Activated T-cell treated with anti-CD3 and anti-CD28 coated beads, Interleukin-2, amount 50 U/mL, for 72 hours (primary cell): ENCODE measurements at places on chromosomes 3 and 15.

- DNase-seq, result no peak
Observed at GRCh38 chr15:33068511-33068990, 126.0 kb downstream of the FMN1 start.

DNA sequence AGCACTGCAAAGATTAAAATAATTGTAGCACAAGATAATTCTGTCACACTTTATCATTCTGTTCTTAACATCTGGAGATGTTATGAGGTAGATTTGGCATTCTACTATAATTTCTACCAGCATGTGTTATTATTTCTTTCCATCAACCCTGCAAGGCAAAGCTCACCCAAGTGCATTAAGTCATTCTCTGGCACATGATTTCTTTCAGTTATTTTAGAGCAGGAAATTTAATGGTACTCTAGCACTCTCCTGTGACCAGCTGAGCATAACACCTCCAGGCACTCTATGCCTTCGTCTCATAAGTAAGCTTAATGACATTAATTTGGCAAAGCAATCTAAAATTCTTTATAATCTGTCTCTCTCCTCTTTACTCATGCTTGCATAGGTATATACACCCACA is 300.2 kb upstream of the GPR149 start:
- DNase-seq, result no peak

DNA sequence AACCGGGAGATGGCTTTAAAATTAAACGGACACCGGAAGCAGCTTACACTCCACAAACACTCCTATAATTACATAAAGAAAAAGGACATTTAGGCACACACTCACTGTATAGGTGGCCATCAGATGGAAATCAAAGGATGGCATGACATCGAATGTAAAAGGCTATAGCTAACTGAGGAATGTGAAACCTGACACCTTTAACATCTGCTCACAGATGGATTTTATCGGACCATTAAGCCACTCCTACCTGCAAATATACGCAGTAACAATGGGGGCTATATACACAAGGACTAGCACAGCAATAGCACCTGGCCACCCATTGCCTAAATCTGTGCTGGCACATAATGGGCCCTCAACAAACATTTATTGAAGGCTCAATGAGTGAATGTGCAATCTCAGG is 14.5 kb upstream of the RBSN start:
- no peak for DNase-seq

- peak; percentile 28 for DNase-seq
Observed at GRCh38 chr3:102113421-102114041, 264.2 kb downstream of the NFKBIZ start.

GRCh38 chr3:13507570-13508339 is 27.6 kb downstream of the HDAC11 start:
- no peak for DNase-seq

DNA sequence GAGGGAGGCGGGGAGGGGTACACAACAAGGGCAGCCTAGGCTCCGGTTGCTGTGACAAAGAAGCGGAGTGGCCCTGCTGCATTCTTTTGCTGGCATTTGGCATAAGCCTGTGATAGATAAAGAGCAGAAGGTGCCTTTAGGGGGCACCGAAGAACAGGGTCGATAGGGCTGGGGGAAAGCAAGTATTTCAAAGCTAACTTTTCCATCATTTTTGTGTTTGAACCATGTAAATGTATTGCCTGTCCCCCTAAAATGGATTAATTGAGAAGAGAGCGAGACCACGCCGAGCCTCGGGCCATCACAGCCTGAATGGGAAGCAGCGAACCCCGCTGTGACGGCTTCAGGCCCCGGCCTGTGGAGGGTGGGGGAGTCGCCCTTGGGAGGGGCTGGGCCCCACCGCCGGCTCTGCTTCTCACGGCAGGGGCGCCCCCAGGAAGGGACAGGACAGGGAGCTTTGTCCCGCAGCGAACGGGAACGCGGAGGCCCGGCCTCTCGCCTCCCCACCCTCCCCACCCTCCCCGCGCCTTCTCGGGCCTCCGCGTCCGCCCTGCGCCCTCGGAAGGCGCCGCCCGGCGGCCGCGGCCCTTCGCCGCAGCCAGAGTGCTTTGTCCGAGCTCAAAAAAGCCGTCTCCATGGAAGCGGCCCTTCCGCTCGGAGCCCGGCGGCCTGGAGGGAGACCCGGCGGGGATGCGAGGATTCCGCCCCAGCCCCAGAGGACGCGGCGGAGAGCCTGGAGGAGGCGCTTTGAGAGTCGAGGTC is 32.4 kb upstream of the ALDH1L1 start:
- no peak for DNase-seq

GRCh38 chr3:74564560-74564959 is 49.9 kb downstream of the CNTN3 start:
- no peak for DNase-seq

GRCh38 chr3:69282181-69282580 is 103.7 kb downstream of the FRMD4B start:
- peak; percentile 70 for DNase-seq

DNA sequence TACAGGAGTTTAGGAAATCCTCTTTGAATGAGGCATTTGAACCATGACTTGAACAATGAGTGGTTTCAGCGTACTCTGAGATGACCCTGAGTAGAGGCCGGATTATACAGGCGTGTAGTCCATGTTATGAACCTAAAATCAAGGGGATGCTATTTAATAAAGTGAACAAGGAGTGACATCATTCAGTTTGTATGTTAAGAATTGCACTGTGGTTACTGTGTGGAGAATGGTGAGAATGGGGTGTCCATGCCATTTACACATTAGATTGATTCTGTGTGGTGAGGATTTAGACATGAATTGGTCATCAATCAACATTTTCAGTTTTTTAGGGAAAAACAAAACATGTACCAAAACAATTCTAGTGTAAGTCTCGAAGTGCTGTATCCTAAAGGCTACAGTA is 65.8 kb downstream of the TPRG1 start:
- no peak for DNase-seq

- no peak for DNase-seq
Observed at GRCh38 chr15:50330921-50331320, 24.1 kb downstream of the GABPB1 start.

- DNase-seq, result no peak
Observed at GRCh38 chr3:169387751-169388696, 275.5 kb downstream of the MECOM start.

DNA sequence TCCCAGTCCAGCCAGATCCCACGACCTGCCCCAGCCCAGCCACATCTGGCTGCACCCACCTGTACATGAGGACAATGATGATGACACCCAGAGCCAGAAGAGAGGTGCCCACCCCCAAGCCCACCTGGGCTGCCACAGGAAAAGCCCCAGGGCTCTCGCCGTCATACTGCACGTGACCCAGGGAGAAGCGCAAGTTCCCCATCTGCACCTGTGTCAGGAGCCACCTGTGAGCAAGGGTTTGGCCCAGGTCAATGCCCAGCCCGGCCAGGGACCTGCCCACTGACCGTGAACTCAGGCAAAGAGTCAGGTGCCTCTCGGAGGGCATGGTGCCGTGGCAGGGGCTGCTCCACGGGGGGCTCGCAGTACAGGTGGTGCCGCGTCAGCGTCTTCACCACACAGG is 16.3 kb downstream of the PLXNB1 start:
- no peak for DNase-seq

GRCh38 chr3:69767571-69767970 is 28.3 kb downstream of the MITF start:
- DNase-seq, result no peak

DNA sequence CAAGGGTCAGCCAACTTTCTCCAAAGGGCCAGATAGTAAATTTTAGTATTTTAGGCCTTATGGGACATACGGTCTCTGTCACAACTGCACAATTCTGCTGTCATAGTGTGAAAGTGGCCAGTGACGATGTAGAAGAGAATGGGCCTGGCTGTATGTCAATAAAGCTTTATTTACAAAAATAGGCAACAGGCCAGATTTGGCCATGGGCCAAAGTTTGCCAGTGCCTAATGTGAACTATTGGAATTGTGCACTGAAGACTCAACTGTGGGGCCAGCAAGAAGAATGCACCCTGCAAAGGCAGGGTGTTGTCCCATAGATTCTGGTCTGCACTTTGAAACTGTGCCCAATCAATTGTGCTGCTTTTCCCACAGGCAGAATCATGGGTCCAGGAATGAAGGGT is 69.4 kb upstream of the PRR23E start:
- DNase-seq, result no peak

- no peak for DNase-seq
Observed at GRCh38 chr15:58437531-58438105, 5.8 kb downstream of the LIPC start.

DNA sequence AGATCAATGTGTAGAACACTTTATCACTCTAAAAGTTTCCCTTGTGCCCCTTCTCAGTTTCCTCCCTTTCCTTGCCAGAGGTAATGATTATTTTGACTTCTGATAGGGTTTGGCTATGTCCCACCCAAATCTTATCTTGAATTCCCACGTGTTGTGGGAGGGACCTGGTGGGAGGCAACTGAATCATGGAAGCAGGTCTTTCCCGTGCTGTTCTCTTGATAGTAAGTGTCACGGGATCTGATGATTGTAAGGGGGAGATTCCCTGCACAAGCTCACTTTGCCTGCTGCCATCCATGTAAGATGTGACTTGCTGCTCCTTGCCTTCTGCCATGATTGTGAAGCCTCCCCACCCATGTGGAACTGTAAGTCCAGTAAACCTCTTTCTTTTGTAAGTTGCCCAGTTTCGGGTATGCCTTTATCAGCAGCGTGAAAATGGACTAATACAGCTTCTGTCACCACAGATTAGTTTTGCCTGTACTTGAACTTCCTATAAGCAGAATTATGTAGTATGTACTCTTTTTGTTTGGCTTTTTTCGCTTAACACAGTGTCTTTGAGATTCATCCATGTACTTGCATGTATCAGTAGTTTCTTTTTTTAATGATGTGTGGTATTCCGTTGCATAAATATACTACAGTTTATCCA is 7.2 kb downstream of the FEM1B start:
- DNase-seq, result no peak

DNA sequence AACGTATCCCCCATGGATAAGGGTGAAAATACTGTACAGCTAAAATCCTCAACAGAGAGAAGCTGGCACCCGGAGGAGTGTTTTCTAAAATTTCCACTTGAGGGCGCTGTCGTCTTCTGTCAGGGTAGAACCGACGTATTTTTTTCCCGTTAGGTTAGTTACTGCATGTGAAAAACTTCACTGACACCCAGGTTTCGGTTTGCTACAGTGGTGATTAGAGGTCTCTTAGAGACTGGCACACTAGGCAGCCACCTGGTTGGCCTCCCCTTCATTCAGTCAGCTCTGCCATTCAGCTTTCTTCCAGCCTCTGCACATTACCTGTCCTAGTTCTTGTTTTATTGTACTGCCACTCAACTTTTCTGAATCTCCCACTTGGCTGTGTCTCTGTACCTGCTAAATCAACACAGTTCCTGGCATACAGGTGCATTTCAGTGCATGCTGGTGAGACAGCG is 18.4 kb downstream of the CCK start:
- peak; percentile 71 for DNase-seq

DNA sequence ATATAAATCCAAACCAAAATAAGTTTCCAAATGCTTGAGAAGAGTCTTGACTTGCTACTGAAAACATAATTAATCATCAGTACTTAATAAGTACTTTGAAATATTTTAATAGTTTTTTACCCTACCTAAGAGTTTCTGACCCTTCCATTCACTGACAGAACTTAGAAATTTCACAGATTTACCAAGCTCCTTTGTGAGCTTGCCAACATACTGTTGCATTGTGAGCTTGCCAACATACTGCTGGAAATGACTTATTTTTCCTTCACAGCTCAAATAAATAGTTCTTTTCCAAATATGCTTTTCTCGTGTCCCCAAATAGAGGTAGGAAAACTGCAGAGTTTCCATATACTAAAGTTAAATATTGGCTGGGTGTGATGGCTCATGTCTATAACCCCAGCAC is 9.6 kb upstream of the AADAC start:
- no peak for DNase-seq

DNA sequence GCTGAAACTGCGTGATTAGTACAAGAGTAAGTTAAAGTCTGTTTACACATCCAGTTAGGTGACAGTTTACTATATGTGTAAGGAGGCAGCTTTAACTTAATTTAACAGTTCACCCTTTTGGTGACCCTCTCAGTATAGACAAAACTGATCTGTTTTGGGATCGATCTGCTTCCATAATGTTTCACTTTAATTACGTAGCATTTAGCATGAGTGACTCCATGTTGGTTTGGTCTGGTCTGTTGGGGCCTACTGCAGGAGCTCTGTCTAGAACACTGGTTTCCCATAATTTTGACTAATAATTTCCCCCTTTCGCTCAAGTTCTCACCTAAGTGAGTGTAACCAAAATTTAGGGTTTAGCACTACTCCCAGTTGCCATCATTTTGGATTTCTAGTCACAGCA is 6.4 kb upstream of the SECISBP2L start:
- DNase-seq, result no peak

DNA sequence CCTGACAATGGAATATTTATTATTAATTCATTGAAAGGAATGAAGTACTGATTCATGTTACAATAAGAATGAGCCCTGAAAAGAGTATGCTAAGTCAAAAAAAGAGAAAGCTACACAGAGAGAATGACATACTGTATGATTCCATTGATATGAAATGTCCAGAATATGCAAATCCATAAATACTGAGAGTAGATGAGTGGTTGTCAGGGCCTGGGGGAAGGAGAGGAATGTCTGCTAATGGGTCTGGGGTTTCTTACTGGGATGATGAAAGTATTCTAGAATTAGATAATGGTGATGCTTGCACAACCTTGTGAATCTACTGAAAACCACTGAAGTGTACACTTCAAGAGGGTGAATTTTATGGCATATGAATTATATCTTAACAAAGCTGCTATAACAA is 79.9 kb upstream of the HACD2 start:
- DNase-seq, result no peak

GRCh38 chr3:18723206-18723810 is 298.2 kb upstream of the SATB1 start:
- DNase-seq, result no peak

DNA sequence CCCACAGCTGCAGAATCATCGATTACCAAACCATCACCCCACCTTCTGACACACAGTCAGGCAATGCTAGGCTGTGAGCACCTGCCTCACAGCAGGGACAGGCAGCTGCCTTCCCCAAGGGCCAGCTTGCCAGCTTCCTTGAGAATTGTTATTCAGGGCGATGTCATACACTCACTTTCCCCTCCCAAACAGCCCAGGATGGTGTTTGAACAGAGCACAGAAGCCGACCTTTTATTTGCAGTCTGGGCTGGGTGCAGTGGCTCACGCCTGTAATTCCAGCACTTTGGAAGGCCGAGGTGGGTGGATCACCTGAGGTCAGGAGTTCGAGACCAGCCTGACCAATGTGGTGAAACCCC is 84.5 kb upstream of the HERC1 start:
- no peak for DNase-seq

DNA sequence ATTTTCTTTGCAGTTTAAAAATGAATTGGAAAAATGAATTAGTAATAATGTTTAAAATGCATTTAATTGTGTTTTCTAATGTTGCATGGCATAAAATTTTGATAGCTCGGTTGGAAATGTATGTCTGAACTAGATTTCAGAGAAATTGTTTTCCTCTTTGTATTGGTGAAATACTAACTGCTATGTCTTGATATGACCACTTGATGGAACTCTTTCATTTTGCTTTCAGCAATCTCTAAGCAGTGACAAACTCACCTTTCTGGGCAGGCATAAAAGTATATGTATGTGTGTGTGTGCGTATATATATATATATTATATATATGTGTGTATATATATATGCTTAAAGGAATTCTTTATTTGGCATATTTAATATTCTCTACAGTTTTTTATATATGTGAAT is 239.3 kb upstream of the ZNF717 start:
- no peak for DNase-seq
